Stimulated activated CD4-positive, alpha-beta T cell treated with anti-CD3 and anti-CD28 coated beads, Interleukin-15, amount 100 ng/mL, for 24 hours (primary cell): ENCODE measurements at places on chromosomes 13 and 19.

DNA sequence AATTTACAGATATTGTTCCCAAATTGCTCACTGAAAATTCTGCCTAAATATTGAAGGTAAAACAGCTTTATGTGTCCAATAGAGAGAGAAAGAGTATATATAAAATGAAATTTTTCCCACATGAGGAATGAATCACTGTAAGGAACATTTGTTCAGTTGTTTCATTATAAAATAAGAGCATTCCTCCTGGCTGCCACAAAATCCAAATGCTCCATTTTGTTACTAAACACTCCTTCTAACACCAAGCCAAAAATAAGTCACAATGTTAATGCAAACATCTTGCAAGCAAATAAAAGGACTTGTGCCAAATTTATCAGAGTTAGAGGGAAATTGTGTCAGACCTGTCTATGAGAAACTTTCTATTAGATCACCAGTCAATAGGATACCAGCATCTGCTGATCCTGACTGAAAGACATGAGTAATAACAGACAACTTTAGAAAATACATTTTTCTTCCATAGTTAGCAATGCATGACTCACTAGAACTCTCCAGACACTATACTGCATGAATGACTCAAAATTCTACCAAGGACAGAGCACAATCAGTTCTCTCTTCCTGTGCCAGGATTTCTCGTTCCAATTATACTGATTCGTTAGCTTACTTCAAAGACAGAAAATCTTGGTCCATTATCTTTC, 83.5 kb upstream of the FNDC3A start:
- DNase-seq = no peak

- DNase-seq = no peak
Measured at GRCh38 chr19:55058781-55059610, 4.0 kb downstream of the RDH13 start.

- DNase-seq = no peak
Measured at GRCh38 chr19:18586306-18586705, 2.3 kb upstream of the REX1BD start.

- DNase-seq = no peak
Measured at GRCh38 chr13:91162180-91162579, 185.3 kb upstream of the MIR17HG start.

GRCh38 chr19:23993440-23993839, 78.8 kb downstream of the ZNF726 start:
- no peak for DNase-seq

DNA sequence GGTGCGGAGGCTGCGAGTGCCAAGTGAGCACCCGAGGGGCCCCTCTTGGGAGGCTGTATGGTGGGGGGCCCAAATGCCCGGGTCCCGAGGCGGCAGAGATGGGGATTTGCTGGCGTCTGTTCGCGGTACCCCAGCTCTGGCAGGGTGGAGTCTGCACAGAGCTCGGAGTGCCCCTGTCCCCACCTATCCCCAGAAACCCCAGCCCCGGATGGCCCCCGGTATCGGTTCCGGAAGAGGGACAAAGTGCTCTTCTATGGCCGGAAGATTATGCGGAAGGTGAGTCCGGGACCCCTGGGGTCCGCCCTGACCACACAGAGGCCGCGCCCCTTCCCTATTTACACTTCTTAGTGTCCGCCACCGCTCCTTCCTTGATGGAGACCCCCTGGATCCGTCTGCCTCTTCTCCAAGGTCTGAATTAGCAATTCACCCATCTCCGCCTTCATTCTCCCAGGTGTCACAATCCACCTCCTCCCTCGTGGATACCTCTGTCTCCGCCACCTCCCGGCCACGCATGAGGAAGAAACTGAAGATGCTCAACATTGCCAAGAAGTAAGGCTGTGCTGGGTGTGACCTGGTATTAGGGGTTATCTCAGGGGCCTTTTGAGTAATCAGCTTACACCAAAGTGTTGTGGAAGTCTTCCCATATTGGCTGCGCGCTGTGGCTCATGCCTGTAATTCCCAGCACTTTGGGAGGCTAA, 630 bp downstream of the PNPLA6 start:
- no peak for DNase-seq

GRCh38 chr13:22505489-22505888, 675.3 kb upstream of the SGCG start:
- DNase-seq = no peak
